ENCODE measurements at places on chromosomes 13 and 19. TPM values are rescaled to one million over a fixed set of nuclear protein-coding genes. Genes with fewer than 3 reads are reported as not detected.

ZNF835 gene
- total RNA-seq, result not detected

ASF1B gene
- total RNA-seq, result 43.2 TPM

TEX101 gene
- not detected for total RNA-seq

PSG3 gene
- total RNA-seq, result not detected

CAMSAP3 gene
- total RNA-seq, result 4.2 TPM

MEX3D gene
- 33.5 TPM for total RNA-seq

Data from hair follicular keratinocyte (primary cell).